Stomach (tissue), 19 donors: ENCODE measurements at places on chromosomes 6 and 20. TPM values are rescaled to one million over a fixed set of nuclear protein-coding genes. Genes with fewer than 3 reads are reported as not detected.

GRCh38 chr20:18039063-18039462, 18.7 kb downstream of the OVOL2 start:
- H3K27me3 ChIP-seq: peaks cover 17% of the 10 kb centered on the region
- no peak overlapping the region for H3K27ac ChIP-seq
- no peak for DNase-seq
- peaks cover 62% of the 10 kb centered on the region for H3K36me3 ChIP-seq

DNA sequence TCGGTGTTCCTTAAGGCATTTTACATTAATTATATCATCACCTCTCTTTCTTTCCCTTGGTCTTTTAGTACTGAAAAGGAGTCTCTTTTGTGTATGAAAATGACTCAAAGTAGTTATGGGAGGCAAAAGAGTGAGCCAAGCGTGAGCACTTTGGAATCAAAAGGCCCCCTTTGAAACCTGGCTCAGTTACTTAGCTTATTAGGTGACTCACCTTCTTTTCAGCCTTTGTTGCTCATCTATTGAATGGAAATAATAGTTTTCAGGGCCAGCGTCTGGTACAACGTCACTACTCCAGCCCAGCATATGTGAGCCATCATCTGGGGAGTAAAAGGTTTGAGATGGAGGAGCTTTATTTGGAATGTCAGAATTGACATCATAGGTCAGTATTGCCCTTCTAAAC, 147.4 kb upstream of the SCGN start:
- H3K36me3 ChIP-seq: no peaks in the 10 kb centered on the region
- H3K4me1 ChIP-seq: no peaks in the 10 kb centered on the region
- no peak overlapping the region for H3K4me3 ChIP-seq
- H3K27ac ChIP-seq: no peak overlapping the region

DNA sequence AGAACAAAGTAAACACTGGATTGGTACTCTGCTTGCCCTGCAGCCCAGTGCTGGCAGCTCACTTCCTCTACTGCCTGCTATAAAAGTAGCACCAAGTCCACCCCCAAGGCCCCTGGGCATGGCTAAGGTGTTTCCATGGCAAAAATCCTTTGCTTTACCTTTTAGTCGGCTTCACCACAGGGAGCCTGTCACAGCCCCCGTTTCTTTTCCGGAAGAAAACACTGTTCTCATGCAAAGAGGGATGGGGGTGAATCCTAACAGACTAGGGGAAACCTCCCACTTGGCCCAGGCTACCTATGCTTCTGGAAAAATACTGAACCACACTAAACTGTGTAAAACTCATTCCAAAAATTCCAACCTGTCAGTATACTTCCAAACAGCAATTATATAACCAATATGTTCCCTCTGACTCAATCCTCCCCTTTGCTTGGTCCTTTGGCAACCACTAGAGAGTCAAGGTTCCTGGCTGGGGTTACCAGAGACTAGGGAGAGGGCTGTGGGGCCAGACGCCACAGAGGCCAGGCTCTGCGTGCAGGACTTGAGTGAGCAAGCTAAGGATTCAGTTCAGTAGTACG, 16.1 kb downstream of the PPIL1 start:
- H3K27ac ChIP-seq: no peak overlapping the region
- H3K4me3 ChIP-seq: no peak overlapping the region
- H3K36me3 ChIP-seq: peaks cover 5% of the 10 kb centered on the region
- DNase-seq: no peak
- no peaks in the 10 kb centered on the region for H3K27me3 ChIP-seq

- H3K4me3 ChIP-seq: no peak overlapping the region
- no peak overlapping the region for H3K27ac ChIP-seq
- H3K4me1 ChIP-seq: peaks cover 6% of the 10 kb centered on the region
- H3K36me3 ChIP-seq: peaks cover 6% of the 10 kb centered on the region
Observed at GRCh38 chr6:107083047-107083768, 32.1 kb downstream of the BEND3 start.

DNA sequence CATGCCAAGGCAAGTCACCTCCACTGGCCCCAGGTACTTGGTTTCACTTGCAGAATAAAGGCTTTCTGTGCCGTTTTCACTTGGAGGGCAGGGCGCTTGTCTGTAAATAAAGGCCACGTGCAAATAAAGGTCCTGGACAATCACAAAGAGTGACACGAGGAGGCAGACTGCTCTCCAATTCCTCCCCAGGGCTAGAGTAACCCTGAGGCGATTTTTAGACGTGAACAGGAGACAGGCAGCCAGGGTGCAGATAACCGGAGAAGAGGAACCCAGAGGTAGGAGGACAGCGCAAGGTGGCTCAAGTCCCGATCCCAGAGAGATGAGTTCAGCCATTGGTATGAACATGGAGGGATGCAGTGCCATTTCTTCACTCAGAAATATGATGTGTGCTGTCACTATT, 327.4 kb downstream of the KIF16B start:
- H3K27me3 ChIP-seq: no peaks in the 10 kb centered on the region
- no peaks in the 10 kb centered on the region for H3K4me1 ChIP-seq
- H3K36me3 ChIP-seq: no peaks in the 10 kb centered on the region
- DNase-seq: peak; percentile 20
- no peak overlapping the region for H3K27ac ChIP-seq

- H3K4me1 ChIP-seq: peaks cover 11% of the 10 kb centered on the region
- peak; percentile 75 for DNase-seq
- H3K36me3 ChIP-seq: no peaks in the 10 kb centered on the region
- no peak within 1 kb of the TSS for H3K27ac ChIP-seq
- peak within 1 kb of the TSS; percentile 44 for H3K4me3 ChIP-seq
- peaks cover 48% of the 10 kb centered on the region for H3K27me3 ChIP-seq
Observed at GRCh38 chr20:37902504-37903313, at the start of gene VSTM2L. TSS of gene VSTM2L (plus strand) at chr20:37903127. CDS start at chr20:37903351, 224 bp downstream.

DNA sequence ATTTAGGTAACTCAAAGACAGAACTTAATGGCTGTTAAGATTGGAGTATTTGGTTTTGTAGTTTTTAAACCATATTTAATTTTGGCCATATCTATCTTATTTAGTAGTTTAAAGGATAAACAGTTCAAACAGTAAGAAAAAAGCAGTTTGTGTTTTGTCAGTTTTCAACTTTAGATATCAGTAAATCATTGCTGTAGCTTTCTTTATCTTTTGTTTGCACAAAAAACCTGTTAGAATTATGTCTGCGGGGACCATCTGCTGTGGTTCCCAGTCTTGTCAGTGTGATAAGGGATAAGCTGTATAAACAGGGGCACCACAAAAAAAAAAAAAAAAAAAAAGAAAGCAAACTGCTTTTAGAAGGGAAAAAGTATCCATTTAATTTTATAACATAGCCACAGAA, 40.9 kb downstream of the CDKAL1 start:
- H3K27ac ChIP-seq: no peak overlapping the region
- H3K4me3 ChIP-seq: no peak overlapping the region
- H3K36me3 ChIP-seq: peaks cover 7% of the 10 kb centered on the region
- peak; percentile 45 for DNase-seq

DNA sequence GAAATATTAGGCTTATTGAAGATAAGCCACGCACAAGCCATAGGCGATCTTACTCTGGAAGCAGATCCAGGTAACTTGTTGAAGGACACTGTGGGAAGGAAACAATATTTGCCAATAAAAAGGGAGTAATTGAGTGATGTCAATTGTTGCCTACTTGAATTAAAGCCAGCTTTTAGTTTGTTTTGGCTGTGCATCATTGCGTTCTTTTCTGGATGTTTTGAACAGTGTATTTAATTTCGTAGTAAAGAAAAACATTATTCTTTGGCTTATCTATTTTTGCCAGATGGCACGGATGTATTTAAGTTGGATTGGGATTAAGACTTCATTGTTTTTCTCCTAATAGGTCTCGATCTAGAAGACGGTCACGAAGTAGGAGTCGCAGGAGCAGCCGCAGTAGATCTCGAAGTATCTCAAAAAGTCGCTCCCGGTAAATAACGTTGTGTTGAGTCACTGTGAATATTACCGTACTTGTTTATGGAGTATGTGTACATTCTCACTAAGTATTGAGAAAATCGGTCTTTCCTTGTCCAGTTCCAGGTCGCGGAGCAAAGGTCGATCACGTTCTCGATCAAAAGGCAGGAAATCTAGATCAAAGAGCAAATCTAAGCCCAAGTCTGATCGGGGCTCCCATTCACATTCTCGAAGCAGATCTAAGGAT, 2.6 kb downstream of the SRSF6 start:
- peaks cover 64% of the 10 kb centered on the region for H3K36me3 ChIP-seq
- peak overlapping the region; percentile 98 for H3K4me3 ChIP-seq
- DNase-seq: no peak
- no peaks in the 10 kb centered on the region for H3K27me3 ChIP-seq
- H3K4me1 ChIP-seq: peaks cover 34% of the 10 kb centered on the region
- H3K27ac ChIP-seq: no peak overlapping the region

Gene SYCP2L
- polyA plus RNA-seq: not detected

Gene ZC2HC1B
- polyA plus RNA-seq: not detected

Gene PKHD1
- not detected for polyA plus RNA-seq

Gene SLC17A2
- not detected for polyA plus RNA-seq

Gene DYNLT2
- polyA plus RNA-seq: 1.00 TPM

Gene PNRC1
- 49.2 TPM for polyA plus RNA-seq

Gene PKIG
- polyA plus RNA-seq: 86.9 TPM

Gene SLC17A1
- polyA plus RNA-seq: not detected
